SHP77 (cell line): ENCODE measurements at places on chromosomes 2 and 18.
A peak's percentile ranks its signal among the peaks of the same experiment; 100 is the strongest.

- DNase-seq, result no peak
Measured at GRCh38 chr2:96403481-96403880, 67.9 kb downstream of the NCAPH start.

GRCh38 chr2:62458671-62459081 is 47.3 kb downstream of the TMEM17 start:
- no peak for DNase-seq

GRCh38 chr2:241033994-241034393 is 35.6 kb downstream of the SNED1 start:
- no peak for DNase-seq

DNA sequence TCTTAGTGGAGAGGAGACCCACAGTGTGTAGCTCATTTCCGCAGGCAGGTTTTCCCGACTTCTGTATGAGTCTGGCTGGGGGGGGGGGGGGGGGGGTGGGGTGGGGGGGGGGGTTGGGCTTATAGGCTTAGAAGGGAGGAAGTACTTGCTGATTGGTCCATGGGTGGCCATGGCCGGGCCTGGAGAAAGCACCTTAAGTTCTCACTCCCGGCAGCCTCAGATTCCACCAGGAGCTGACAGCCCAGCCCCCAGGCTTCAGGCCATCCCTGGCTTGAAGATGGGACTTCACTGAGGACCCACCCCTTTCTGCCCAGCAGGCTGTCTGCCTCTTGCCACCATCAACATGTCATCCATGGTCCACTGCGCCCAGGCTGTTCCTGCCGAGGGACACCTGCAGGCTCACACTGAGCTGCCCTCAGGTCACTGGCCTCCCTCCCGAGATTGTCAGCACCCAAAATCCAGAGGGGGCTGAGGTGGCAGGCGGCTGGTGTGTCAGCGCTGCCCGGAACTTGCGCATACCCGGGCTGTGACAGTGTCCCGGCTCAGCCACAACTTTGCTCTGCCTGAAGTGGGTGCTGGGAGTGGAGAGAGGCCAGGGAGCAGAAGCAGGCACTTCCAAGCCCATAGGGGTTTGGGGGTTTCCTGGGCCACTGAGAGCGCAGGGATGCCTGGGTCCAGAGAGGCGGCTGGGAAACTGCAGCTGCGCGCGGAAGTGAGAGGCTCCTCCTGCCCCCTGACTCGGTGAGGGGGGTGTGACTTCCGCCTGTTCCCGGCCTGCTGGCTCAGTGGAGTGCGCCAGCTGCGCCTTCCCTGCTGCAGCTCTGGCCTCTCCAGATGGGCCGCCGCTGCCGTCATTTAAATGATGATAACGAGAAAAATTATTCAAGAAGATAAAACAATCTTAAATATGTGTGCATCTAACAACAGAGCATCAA is 256.1 kb downstream of the RPRM start:
- peak; percentile 74 for DNase-seq

DNA sequence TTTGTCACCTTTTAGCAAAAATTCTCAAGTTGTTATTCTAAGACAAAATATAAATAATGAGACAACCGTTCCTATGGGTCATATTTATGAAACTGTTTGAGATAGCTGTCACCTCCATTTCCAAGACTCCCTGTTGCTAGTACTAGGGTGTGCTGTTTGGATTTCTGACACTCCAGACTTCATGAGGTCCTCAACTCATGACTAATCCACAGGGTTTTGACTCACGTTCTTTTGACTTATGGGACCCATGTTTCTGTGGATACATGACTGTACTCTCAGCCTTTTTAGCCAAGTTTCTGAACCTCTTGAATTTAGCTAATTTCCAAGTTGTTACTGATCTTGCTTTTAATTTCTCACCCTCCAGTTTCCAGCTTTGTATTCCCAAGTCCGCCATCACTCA is 178.7 kb upstream of the FAM98A start:
- DNase-seq, result no peak

- DNase-seq, result no peak
Measured at GRCh38 chr2:195543902-195544894, 112.8 kb upstream of the SLC39A10 start.

GRCh38 chr2:239260546-239261327 is 140.1 kb downstream of the HDAC4 start:
- DNase-seq, result no peak

DNA sequence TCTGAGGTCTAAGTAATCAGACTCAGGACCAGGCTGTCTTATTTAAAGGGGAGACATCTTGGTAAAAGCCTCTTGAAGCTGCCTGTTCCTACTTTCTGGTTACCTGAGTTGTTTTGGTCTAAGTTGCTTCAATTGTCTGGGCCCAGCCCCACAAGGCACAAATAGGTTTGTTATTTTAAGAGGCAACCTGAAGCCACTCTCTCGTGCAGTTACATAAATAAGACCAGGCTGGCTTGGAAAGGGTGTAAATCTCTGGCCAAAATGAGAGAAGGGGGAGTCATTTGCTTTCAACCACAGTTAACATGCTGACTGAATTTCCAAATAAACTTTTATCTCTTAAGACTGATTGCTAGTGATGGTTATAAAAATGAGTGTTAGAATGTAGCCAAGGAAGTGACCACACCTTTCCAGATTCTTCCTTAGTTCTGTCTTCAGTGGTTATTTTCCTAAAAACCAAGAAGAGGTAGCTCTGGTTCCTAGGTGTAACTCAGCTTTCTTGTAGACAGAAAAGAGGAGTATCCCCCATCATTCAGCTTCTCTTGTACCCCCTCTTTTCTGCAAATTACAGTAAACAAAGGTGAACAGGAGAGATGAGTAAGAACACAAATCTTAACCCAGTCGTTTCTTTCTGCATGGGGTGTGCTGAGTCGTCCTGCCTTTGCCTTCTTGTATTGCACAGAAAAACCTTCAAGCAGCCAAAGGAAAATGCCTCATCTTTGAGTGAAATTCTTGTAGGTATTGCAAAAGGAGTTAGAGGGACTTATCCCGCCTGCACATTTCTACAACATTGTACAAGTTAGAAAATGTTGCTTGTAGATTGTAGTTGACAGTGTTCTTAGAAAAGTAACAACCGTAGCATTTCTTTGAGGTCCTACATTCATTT is 161.5 kb upstream of the NT5C1B start:
- DNase-seq, result no peak

DNA sequence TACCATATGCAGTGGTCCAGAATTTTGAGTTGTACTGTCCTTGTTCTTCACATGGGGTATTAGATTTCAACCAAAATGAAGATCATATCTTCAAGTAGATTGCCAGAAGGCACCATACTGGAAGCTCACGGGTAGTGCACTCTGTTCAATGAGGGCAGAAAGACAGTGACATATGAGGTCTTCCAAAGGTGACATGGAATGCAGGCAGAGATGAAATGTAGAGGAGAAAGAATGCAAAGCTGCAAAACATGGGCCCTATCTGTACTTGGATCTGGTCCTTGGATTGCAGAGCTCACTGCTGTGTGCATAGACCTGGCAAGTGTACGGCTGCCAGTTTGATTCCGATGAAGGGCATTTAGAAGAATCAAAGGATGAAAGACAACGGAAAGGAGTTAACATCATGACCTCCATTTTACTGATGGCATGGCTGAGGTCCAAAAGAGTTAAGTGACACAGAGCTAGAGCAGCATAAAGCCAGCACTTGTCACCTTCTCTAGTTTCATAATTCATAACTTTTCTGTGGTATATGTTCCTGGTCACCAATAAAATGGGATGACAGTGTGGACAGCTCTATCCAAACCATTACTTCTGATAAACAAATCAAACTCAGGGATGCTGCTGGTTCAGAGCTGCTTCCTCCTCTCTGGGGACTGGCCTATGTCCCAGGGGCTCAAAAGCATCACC is 64.7 kb downstream of the BCL2 start:
- no peak for DNase-seq

DNA sequence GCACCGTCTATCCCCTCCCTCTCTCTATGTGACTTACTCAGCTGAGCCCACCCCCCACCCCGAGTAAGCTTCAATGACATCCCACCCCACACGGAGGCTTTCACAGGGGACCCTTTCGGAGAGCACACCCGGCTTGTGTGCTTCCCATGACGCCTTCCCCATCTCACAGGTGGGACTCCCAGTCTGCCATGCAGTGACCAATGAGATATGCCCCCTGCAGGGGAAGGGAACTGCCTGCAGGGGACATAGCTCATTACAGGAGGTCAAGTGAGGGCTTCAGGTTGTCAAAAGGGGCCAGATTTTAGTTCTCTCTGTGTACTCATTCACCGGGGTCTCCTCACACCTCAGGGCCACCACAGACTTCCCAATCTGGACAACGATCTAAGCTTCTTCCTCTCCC is 112.6 kb downstream of the GAREM1 start:
- DNase-seq, result no peak

- DNase-seq, result no peak
Measured at GRCh38 chr2:128714285-128714684, 395.6 kb upstream of the HS6ST1 start.

DNA sequence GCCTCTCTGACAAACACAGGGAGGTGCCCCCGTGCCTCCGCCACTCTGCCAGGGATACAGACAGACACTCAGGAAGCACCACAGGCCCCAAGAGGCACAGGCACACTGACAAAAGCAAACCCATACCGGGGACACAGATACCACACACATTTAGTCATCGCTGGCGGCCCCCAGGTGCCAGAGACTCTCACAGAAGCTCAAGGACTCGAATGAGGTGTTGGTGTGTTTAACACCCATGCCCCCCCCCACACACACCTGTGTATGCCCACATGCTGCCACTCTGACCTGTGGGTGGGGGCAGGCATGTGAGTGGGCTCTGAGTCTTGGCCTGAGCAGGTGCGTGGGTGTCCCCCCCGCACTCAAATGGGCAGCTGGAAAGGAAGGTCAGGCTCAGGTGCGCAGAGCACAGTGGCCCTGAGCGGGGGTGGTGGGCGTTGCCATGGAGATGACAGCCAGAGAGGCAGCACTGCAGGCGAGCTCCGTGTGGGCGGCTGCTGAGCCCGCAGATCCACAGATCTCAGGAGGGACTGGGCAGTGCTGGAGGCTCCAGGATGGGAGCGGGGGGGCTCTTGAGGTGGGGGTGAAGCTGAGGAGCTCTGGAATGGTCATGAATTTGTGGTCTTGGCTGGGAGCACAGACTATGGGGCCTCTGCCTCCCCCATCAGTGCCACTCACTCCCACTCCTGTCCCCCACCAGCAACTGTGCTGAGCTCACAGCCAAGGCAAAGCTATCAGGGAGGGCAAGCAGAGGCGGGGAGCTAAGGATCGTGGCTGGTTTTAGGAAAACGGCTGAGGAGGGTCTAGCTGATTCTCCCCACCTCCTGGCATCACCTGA is 73.9 kb upstream of the TAF1B start:
- DNase-seq, result peak; percentile 48

GRCh38 chr2:119477113-119477505 is 45.5 kb downstream of the TMEM37 start:
- no peak for DNase-seq

- peak; percentile 70 for DNase-seq
Measured at GRCh38 chr2:209772290-209772685, 656 bp downstream of the UNC80 start.

DNA sequence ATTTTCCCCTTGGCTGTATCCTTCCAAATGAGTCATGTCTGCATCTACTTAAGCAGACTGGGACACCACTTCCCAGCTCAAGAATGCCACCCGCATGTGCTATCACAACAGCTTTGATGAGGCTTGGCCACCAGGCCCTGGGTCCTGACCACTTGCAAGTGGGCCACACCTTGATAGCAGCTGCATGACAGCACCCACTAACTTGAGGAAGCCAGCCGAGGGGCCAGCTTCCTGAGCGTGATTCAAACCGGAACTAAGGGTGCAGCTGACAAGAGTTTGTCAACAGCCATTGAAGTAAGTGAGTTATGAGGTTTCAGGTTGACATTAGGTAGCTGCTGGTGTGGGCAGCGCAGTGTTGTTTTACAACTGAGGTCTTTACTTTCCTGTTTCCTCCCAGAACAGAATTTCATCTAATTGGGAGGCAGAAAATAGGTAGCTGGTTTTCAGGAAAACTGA is 54.4 kb downstream of the EPHA4 start:
- peak; percentile 76 for DNase-seq

DNA sequence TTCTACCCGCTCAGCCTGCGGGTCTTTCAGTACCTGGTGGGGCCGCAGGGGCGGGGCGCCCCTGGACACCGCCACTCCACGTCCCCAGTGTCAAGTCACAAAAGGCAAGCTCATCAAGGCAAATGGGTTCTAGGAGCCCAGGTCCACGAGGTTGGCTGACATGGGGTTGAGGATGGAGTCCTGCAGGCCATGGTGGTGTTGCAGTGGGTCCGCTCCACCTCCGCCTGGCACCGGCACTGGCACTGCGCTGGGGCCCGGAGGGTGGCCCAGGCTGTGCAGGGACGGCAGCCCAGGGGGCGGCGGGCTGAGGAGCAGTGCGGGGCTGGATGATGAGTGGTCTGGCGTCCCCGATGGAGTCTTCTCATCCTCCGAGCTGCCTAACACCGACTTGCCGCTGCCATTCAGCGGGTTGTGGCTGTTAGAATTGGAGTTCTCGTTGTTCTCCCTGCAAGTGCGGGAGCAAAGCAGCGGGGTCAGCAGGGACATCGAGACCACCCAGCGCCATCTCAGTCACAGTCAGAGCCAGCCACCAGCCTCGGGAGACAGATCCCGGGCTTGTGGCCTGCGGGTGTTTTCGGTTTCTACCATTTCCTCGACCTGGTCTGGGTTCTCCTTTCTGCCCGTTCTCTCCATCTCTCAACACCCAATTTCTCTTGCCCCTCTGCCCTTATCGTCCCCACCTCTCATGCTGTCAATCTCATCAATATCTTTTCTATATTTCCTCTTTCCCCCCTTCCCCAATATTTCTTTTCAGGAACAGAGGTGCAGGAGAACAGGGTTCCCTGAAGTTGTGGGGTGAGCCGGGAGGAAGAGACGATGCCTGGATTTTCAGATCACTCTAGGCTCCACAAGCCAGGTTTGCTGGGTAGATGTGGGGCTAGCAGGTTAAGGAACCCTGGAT is 3.0 kb downstream of the SIX2 start:
- no peak for DNase-seq

DNA sequence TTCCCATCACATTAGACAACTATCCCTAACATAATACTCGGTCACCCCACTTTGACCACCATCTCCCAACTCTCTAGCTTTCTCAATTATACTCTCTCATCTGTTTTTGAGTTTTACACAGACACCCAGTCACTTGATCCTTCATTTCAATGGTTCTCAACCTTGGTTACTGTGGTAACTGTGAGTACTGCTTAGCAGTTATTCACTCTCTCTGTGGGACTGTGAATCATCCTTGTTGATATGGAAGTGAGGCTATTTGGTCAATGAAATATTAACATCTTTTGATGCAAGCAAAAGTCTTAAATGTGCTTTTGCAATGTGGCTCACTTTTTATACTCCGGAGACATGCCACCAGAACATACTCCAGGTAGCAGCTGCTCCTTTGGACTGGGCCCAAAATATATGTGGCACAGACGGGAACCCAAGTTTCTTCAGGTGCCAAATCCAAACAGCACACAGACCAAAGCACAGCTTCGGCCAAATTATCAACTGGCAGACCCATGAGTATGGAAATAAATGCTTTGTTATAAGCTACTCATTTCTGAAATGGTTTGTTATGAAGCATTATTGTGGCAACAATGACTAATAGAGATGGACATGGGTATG is 75.0 kb upstream of the SLC25A52 start:
- DNase-seq, result no peak

DNA sequence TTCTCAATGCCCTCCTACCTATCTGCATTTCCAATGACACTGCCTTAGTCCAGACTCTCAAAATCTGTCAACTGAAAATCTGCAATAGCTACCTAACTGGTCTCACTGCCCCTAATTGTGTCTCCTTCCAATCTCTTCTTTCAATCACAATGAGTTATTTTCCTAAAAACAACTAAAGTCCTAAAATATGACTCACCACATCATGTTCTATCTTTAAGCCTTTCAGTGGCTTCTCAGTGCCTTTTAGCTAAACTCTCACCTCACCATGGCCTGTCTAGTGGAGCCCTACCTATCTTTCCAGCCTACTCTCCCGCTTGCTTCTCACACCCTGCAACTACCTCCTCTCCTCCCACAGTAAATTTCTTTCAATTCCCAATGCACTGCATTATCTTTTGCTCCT is 220.9 kb upstream of the PKDCC start:
- DNase-seq, result no peak
